ENCODE measurements at places on chromosomes 12 and 14.

DNA sequence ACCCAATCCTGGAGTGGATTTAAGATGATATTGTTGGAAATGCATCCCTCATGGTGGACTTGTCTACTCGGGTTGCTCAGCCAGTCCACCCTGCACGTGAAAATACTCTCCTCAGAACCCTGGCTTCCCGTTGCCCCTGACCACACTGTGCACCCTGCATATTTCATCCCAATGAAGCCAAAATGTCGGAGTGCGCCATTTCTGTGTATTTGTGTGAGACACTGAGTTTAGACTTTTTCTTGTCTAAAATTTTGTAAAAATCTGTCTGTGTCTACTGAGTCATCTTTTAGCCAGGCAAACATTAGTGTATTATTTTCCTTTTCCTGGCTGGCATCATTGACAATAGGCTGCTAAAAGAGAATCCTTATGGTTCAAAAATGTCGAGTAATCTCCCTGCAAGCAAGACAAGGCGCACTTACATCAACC, 485 bp upstream of the PNMA1 start:
- DNase-seq, result no peak

DNA sequence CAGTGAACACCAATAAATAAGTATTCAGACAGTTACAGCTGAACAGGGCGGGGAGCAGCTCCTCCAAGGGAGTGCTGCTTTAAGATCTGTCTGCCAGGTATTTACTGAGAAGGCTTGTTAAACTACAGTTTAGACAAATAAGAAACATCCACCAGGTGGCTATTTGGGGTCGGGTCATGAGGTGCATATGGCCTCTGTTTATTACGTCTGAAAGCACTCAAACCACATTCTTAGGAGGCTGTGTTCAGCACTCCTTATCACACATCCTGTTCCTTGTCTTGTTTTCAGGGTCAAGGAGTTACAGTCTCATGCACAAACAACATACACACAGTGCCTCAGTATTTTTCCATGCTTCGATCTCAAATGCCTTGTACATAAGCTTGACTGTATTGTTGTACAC, 78.8 kb downstream of the KCNMB4 start:
- DNase-seq, result no peak

GRCh38 chr12:54830199-54830598, 24.1 kb upstream of the MUCL1 start:
- DNase-seq, result no peak

- DNase-seq, result no peak
Measured at GRCh38 chr12:72273851-72274351, 1.7 kb downstream of the TRHDE start.

GRCh38 chr12:53336181-53336681, at the start of gene SP7:
SP7 (minus strand) TSS chr12:53336354; CDS start chr12:53335646, 708 bp downstream.
- no peak for DNase-seq

GRCh38 chr12:93712200-93712599, 35.0 kb downstream of the CRADD start:
- no peak for DNase-seq

DNA sequence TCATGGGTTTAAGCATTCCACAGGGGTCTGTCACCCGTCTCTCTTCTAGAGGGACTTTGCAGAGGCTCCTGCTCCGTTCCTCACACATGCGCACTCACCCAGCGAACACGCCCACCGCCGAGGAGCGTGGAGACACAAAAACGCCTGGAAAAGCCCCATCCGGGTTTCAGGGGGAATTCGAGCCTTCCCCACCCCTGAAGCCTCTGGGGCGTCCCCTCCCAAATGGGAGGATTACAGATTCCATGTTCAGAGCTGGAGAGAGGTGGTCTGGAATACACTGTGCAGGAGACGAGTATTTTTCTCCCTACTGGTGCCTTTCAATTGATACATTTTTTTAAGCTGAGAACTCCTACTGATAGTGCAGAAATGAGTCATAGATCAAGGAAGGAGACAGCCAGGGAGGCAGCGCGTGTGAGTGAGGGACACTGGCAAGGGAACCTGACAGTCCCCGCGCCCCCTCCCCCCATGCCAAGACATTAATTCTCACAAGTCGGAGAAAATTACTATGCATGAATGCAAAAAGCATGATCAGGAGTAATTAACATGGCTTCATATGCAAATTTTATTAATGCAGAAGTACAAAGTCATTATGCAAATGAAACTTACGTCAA, 36.9 kb downstream of the BCL11B start:
- no peak for DNase-seq

- DNase-seq, result no peak
Measured at GRCh38 chr14:100670753-100671049, 56.0 kb upstream of the DLK1 start.

GRCh38 chr12:67925077-67925476, 64.2 kb upstream of the IFNG-AS1 start:
- no peak for DNase-seq

GRCh38 chr14:72653026-72653425, 240.9 kb downstream of the DPF3 start:
- no peak for DNase-seq

- DNase-seq, result no peak
Measured at GRCh38 chr12:62774794-62775193, 160.2 kb downstream of the PPM1H start.

- DNase-seq, result no peak
Measured at GRCh38 chr12:56257491-56258067, 605 bp downstream of the ANKRD52 start.

GRCh38 chr12:132143336-132144071, 615 bp downstream of the DDX51 start:
- DNase-seq, result no peak

GRCh38 chr12:93784339-93785086, 107.3 kb downstream of the CRADD start:
- no peak for DNase-seq

GRCh38 chr12:10147714-10148403, 17.9 kb upstream of the CLEC7A start:
- DNase-seq, result no peak

GRCh38 chr14:49893309-49894213, 679 bp downstream of the ARF6 start:
- peak; percentile 61 for DNase-seq

- no peak for DNase-seq
Measured at GRCh38 chr12:132227782-132228475, 83.7 kb downstream of the NOC4L start.

DNA sequence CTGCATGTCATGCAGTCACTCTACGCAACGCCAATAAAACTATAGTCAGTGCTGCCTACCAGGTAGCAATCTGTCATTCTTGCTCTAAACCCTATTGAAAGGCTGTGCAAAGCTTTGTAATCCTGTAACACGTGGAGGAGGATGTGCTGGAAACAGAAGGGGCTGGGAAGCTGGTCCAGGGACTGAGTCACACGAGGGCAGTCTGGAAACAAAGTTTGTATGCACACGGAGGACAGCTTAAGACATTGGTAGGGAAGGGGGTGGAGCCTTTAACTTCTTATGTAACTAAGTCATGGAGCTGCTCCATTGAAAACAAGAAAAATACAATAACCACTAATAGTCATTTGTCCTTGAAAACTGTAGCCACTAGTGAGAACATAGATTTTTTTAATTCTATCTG, 128.0 kb downstream of the BCAT1 start:
- no peak for DNase-seq

DNA sequence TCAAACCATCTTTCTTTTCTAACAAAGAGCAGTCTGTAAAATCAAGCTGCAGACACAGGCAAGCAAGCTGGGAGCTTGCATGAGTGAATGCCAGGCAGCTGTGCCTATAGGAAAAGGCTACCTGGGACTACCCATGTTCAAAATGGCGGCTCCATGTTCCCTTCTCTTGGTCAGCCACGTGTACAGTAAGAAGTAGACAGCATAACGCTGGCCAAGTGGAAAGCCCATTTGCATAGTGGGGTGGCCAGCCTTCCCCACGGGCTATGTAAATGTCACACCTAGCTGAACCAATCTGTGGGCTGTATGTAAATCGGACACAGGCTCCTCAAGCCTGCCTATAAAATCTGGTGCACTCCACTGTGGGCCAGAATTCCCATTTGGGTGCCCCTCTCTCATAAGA, 117.1 kb downstream of the SYT10 start:
- no peak for DNase-seq

DNA sequence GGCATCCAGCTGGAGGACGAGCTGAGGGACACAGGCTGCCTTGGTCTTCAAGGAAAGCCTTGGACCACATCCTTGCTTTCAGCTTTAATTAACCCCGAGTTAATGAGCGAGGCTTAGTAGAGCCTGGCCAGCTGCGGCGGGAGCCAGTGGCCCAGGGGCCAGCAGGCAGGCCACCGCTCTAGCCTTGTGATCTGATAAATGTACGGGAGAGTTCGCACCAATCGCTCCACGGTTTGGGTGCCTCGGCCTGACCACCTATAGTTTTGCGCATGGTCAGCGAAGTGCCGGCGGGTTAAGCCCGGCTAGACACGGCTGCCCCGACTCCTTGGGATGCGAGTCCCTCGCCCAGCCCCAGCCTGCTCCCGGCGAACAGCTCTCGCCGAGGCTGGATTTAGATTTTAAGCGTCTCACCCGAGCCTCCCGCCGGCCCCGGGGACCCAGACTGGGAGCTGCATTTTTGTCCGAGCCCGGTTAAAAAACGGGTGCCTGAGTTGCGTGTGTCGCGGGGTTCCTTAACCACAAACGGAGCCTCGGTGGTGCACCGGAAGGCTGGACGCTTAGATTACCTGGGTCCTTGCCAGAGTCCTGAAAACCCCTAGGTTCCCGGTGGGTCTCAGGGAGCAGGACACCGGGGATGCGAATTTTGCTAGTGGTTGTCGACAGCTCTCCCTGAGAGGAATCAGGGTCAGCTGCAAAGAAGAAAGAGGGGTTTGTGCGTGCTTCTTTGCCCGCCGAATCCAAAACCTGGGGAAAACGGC, 2.9 kb upstream of the HOXC12 start:
- DNase-seq, result no peak

- no peak for DNase-seq
Measured at GRCh38 chr12:27366621-27367020, 34.0 kb downstream of the BMAL2 start.

DNA sequence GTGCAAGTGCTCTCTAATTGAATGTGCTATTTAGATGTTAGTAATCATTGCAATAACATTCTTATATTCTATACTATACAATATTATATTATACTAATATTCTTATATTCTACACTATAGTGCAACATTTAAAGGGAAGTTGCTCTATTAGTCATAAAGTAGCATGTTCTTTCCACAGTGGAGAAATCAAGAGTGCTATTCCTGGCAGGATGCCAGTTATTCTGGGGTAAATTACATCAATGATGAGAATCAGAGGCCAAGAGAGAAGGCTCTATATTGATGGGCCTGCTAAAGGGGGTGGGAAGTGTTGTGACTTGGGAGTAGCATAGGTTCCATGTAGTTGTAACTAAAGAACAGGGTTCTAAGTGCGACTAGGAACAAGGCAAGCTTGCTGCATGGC, 121.5 kb downstream of the SLC15A5 start:
- DNase-seq, result no peak

DNA sequence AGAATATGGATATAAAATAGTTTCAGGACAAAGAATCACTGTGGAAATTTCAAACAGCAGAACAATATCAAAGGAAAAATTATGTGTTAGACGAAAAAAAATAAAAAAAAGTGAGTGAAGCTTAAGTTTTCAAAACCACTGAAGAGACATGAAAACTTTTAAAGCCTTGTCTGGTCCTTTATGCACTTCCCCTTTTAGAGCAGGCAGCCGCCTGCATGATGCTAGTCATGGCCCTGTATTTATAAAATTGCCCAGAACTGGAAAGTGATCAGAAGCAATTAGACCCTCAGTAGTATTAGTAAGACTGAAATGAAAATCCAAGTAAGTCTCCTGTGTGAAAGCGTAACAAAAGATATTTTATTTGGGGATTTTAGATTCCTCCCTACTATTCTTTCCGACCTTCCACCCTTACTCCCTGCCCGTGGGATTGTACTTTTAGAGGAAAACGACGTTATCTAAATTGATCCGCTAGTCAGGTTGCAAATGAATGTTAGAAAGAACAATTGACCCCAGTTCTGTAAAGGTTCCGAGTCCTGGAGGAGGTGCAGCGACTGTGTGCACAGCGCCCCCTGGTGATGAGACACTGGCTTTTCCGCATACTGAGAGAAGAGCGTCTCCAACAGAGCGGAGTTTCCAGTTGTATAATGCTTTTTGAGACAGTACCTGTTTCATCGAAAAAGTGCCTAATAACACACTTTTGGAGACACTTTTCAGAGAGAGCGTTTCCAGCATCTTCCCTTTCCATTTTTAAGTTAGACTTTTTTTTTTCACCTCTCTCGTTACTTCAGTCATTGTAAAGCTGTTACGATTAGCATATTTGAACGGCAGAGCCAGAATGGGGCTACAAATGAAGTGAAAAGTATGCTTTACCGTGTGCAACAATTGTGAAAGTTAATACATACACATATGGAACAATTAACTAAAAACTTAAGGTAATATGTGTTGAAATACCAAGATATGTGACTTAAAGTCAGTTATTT, 12.4 kb downstream of the MGST1 start:
- no peak for DNase-seq

DNA sequence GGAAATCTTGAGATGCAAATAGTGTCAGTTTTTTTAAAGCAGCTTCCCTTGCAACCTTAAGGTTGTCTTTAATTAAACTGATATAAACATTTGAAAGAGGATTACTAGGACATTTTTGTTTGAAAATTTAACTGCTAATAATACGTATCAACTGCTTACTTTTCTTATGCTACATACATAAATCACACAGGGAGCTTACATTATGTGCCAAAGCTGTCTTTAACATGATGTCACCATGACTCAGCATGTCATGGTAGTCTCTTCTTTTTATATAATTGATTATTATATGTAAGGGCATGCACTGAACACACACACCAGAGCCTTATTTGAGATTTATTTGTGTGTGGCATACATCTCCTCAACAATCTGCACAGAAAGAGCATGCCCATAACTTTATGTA, 63.0 kb upstream of the PTHLH start:
- no peak for DNase-seq

- DNase-seq, result no peak
Measured at GRCh38 chr12:72444125-72444524, 172.0 kb downstream of the TRHDE start.

DNA sequence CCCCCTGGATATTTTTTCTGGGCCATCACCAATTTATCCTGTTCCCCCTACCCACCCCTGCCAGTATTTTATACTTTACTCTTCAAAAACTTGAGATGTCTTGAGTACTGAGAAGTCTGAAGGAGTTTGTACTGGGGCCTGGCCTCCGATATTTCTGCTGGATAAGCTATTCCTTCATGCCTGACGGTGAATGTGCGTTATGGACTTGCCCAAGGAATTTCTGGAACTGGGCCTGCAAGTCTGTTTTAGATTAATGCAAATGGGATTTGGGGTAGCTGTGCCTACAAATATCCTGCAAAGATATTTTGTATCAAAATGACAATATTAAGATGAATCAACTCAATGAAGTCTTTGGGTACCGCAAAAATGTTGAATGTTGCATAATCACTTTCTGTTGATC, at the start of gene PTCSC3:
PTCSC3 (minus strand) TSS at position 199 of the 400 bp plus-strand sequence.
- DNase-seq, result no peak

DNA sequence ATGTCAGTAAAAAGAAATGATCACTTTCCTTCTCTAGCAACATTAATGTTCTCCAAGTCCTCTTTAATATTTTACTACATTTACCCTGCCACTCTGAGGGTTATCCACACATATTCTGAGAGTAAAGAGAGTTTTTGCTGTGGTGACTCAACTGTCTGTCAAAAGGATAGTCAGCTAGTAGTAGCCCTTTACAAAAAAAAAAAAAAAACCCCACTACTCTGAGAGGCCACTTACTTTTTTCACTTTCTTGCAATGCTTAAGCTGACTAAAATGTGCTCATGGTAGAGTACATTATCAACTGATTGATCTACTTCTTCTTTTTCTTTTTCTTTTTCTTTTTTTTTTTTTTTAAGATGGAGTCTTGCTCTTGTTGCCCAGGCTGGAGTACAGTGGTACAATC, 27.6 kb upstream of the PPM1A start:
- no peak for DNase-seq

Data from activated CD4-positive, CD25-positive, alpha-beta regulatory T cell (primary cell).